ENCODE measurements at places on chromosomes 12 and 14. TPM values are rescaled to one million over a fixed set of nuclear protein-coding genes. Genes with fewer than 3 reads are reported as not detected.

DNA sequence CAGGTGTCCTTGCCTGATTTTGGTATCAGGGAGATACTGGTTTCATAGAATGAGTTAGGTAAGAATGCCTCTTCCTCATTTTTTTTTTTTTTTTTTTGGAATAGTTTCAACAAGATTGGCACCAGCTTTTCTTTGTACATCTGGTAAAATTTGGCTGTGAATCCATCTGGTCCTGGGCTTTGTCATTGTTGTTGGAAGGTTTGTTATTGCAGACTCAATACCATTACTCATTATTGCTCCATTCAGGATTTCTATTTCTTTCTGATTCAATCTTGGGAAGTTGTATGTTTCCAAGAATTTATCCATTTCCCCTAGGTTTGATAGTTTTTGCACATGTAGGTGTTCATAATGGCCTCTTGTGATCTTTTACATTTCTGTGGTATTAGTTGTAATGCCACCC is 126.0 kb upstream of the KITLG start:
- DNase-seq = no peak

- DNase-seq = peak; percentile 37
Observed at GRCh38 chr12:20077618-20078017, 290.7 kb upstream of the PDE3A start.

Gene MYF5
- total RNA-seq = not detected

DNA sequence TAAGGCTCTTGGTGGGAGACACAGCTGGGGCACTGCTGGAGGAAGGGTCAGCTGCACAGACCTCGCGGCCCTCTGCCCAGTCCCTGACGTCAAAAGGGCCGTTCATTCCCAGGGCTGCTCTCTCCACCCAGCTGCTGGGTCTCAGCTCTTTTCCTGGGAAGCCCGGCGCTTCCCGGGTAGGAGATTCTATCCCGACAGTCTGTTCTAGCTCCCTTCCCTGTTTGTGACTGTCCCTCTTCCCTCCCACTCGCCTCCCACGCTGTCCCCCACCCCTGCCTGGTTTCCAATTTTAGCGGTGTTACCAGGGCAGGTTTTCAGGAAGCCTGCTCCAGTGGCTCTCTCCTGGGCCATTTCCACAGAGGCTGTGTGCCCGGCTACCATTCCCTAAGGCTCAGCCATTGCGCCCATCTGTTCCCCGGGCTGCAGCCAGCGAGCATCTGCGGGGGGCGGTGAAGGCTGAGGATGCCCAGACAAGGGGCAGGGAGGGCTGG is 186.6 kb downstream of the CACNA1C start:
- DNase-seq = no peak

- DNase-seq = no peak
Observed at GRCh38 chr14:96212140-96212539, 7.5 kb downstream of the BDKRB2 start.

Gene IL26
- not detected for total RNA-seq

DNA sequence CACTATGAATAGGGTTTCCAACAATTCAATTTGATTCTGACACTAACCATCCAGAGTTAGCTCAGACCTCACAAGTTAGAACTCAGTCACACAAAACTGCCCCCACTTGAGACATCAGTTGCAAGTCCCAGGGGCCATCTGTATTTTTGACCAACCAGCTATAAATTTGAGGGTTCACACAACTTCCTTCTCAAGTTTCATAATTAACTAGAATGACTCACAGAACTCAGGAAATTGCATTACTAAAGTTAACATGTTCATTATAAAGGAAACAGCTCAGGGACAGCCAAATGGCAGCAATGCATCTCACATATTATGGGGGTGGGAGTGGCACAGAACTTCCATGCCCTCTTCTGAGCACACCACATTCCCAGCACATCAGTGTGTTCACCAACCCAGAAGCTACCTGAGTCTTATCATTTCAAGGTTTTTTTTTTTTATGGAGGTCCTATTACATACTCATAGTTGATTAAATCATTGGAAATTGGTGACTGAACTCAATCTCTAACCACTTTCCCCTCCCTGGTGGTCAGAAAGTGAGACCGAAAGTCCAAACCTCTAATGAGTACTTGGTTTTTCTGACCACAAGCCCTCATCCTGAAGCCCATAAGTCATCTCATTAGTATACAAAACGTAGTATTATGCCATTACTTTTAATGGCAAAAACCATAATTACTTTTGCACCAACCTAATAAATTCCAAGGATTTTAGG is 1721.5 kb upstream of the SEL1L start:
- DNase-seq = no peak

Data from neural progenitor cell (in vitro differentiated cells).